ENCODE measurements at places on chromosomes 2 and 18. TPM values are rescaled to one million over a fixed set of nuclear protein-coding genes. Genes with fewer than 3 reads are reported as not detected.

Gene ST6GAL2
- total RNA-seq = not detected

Gene LRRC30
- total RNA-seq = not detected

Gene RFTN2
- total RNA-seq = 9.9 TPM

Gene PTCD3
- 96.0 TPM for total RNA-seq

Gene FBXO15
- total RNA-seq = not detected

Gene ALLC
- total RNA-seq = not detected

Measured in endothelial cell of umbilical vein (primary cell).